ENCODE measurements at places on chromosomes 11 and 22.

DNA sequence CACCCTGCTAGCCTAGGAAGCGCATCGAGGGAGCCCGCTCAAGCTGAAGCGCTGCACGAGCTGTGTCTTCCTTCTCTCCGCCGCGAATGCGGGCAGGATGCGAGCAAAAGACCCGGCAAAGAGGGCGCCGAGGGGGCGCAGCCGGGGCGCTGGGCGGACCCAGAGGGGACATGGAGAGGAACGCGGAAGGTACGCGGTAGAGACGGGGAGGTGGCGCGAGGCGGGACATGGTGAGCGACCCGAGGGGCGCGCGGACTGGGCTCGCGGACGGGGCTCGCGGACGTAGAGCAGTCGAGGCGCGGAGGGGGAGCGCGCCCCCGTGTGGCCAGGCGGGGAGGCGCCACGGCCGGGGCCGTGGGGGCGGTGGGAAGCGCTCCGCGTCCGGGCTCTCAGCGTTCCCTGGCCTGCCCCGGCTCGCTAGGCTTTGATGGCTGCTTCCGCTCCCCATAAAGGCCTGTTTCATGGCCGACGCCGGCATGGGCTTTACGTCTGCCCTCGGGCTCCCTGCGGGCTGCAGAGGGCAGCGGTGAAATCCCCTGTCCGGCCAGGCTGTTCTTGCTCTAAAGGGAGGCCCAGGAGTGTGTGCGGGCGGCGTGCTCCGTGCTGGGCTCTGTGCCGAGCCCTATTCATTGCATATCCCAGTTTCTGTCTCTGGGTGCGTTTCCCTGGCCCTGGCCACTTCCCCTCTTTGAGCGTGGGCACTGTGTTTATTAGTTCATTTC, 31.2 kb upstream of the TRIM29 start:
- DNase-seq: peak; percentile 14

GRCh38 chr22:26512149-26512793, at the start of gene TFIP11:
TSS of gene TFIP11 (minus strand) at chr22:26512473. CDS start at chr22:26510272, 2,201 bp downstream.
- DNase-seq: peak; percentile 89

- no peak for DNase-seq
These were observed 28.0 kb downstream of the CHID1 start for GRCh38 chr11:882596-882995.

GRCh38 chr11:109957601-109958000, 135.6 kb upstream of the ZC3H12C start:
- DNase-seq: no peak

DNA sequence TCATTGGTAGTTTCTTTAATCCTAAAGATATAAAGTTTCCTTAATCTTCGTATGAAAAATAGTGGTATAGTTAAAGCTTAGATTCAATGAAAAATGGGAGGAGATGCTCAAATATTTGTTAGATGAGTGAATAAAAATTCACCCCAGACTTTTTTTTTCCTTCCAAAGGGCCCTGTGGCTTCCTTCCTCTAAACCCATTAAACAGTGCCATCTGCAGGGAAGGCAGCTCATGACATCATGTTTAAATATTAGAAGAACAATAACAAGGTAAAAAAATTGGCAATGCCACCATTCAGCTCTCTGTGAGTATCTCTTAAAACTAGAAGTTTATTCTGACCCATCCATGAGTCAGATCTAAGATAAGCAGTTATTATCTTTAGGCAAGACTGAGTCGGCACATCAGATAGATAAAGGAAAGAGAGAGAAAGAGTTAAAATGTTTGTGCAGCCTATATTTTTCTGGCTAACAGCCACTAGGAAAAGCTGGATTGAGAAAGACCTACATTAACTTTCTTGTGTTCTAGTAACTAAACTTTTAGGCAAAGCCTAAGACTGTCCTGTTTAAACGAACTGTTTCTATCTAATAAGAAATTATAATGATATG, 19.1 kb upstream of the OOSP1 start:
- DNase-seq: peak; percentile 3

- DNase-seq: no peak
These were observed 174.5 kb upstream of the NTM start for GRCh38 chr11:131195661-131196517.

DNA sequence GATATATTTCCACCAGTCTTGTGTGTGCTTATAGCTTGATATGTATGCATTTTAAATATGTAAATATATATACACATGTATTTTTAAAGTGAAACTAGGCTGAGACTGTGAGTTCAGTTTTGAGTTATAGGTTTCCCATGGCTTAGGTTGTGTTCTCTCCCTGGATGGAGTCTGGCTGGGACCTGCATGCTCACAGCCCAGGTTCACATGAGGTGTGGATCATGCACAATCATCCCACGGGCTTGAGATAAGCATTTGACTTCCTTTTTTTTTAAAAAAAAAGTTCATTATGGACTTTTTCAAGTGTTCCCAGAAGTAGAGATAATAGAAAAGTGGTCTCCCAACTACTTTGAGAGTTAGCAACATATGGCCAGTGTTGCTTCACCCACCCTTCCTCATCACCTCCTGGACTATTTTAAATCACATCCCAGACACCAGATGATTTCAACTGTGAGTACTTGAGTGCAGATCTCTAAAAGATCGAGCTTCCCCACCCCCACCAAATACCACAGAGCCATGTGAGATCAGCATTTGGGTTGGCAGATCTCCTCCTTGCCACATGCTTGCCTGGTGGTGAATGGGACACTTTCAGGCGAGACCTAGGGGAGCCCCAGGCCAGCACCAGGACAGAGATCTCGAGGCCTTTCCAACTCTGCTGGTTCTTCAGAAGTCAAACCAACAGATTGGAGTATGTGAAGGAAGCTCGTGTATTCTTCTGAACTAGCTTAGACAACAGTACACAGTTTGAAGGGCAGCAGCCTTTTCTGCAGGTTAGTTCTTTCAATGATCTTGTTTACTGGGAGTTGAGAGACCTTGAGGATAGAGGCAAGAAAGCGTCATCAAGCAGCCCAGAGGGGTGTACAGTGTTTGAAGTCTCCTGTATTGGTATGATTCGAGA, 15.9 kb downstream of the MED15 start:
- no peak for DNase-seq

DNA sequence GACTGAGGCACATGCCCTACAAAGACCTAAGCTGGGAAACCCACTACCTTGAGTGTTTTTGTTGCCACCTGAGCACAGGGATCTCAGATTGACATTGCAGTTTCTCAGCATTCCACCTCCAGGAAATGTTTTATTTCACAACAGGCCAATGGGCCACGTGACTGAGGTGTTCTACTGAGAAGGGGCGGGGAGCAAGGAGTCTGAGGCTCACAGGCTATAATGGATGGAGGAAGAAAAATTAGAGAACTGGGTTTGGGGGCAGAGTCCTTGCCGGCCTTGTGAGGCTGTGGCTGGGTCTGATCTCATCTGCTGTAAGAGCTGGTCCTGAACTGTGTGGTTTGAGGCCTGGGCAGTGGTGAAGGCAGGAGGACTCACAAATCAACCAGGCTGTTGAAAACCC, 40.7 kb downstream of the ZNF202 start:
- no peak for DNase-seq

GRCh38 chr11:112725636-112726035, 235.6 kb upstream of the NCAM1 start:
- DNase-seq: no peak

DNA sequence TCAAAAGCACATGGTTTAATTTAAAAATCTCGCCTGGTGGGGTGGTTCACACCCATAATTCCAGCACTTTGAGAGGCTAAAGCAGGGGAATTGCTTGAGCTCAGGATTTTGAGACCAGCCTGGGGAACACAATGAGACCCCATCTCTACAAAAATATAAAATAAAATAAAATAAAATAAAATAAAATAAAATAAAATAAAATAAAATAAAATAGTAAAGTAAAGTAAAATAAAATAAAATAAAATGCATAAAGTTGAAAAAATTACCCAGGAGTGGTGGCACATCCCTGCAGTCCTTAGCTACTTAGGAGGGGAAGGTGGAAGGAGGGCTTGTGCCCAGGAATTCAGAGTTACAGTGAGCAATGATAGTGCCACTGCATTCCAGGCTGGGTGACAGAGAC, 88.7 kb upstream of the MS4A8 start:
- no peak for DNase-seq

DNA sequence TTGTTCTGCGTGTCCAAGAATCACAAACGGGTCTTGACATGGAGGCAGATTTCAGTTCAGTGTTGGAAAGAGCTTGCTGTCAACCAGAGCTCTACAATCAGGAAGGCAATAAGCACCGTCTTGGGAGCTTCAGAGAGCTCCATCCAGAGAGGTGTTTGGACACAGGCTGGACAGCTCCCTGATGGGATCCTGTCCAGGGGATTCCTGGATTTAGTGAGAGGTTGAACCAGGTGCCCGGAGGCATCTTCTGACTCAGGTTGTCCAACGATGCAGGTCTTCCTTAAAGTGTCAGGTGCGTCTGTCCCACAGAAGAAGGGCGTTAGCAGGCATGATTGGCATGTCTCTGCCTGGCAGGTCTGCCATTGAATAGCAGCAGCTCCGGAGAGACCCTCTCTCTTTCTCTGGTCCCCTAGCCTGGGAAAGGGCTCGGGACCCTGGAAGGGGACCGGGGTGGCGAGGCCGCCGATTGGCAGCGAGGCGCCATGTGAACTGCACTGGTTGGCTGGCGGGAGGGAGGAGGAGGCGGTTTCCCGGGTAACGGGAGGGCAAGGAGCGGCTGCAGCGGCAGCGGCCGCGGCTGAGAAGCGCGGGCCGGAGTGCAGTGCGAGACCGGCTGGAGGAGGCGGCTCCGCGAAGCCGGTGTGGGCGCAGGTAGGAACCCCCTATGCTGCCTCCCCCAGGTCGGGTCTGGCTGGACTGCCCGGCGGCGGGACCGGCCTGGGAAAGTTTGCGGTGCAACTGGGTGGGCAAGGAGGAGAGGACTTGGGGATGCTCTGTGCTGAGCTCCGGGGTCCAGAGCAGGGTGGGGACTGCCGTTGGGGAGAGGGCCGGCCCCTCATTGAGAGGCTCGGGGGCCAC, 104.1 kb upstream of the E2F8 start:
- no peak for DNase-seq

GRCh38 chr11:95989076-95989605, 65.2 kb upstream of the MTMR2 start:
- no peak for DNase-seq

- DNase-seq: no peak
These were observed 103.7 kb downstream of the CD44 start for GRCh38 chr11:35242412-35243242.

DNA sequence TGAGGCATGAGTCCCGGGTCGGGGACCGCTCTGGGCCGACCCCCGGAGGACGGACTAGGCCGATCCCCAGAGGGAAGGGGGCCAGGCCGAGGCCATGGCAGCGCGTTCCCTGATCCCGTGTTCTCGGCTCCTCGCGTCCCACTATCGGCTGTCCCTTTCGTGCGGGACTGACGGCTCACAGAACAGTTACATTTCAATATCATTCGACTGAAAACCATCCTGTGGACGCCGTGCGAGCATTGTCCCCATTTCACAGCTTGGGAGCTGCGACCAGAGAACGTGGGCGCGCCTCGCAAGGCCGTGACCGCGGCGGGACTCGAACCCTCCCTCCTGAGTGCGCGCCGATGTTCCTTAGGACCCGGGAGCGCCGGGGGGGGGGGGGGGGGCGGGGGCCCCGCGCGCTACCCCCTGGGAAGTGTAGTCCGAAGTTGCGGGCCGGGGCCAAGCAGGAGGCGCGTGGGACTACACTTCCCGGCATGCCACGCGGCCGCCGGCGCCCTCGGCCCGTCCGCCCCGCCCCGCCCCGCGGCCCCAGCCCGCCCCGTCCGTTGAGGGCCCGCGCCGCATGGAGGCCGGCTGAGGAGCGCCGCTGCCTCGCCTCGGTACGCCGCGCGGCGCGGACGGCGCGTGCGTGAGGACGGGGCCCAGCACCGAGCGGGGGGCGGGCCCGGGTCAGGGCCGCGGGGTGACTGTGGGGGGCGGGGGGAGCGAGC, at the start of gene TRABD:
TSS of gene TRABD (plus strand) at position 539 of the 713 bp plus-strand sequence. CDS start 7,148 bp downstream, outside the sequence.
- DNase-seq: peak; percentile 85

DNA sequence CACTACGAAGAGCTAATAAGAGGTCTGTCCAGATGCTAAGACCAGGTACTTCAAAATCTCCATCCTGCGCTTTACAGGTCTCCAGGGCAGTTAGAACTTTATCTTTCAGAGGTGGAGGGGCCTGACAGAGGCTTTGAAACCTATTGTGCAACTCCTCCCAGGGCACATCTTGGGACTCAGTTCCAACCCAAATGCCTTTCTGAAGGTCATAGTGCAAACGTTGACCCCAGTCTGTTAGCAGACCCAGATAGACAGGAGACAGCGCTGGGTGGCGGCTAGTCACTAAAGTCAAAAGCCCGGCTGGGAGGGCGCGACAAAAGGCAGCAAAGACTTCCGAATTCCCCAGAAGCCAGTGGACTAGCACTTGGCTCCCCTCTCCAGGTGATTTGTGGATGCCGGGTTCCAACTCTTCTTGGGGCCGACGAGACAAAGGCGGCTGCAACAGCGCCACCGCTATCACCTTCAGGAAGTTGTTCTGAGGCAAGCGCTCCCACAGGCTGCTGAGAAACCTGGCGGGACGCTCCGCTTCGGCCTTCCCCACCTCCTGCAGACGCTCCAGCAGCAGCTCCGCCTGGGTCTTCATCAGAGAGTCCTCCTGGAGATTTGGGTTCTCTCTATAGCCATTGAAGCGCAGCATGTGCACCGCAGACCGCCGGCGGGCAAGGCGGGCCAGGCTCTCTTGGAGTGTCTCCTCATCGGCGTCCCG, 728 bp downstream of the FANCF start:
- peak; percentile 36 for DNase-seq

GRCh38 chr11:115745066-115745465, 240.9 kb upstream of the CADM1 start:
- DNase-seq: no peak

DNA sequence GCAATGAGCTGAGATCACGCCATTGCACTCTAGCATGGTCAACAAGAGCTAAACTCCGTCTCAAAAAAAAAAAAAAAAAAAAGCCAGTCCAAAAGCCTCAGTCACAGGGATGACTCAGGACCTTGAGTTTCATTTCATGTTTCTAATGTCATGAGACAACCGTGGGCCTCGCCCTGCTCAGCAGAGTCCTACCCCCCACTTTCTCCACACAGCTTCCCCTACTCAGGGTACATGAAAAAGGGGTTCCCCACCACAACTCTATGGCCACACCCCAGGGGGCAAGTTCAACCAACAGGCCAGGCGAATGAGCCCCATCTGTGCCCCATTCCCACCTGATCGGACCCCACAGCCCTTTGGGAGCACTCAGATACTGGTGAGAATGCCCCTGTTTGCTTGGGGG, 24.3 kb upstream of the ADA2 start:
- DNase-seq: no peak

DNA sequence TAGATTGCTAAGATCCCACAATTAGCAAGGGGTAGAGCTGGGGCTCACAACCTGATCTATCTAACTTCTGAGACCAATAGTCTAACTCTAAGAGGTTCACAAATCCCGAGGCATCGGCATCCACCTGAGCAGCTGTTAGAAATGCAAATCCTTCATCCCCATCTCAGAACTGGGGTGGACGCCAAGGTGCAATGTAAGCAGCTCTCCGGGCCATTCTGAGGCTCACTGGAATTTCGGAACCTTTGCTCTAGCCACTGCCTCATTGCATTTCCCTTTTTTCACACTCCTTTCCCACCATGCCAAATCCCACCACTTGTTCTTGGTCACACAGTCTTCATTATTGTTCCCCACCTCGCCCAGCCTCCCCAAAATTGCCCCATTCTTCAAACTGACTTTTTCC, 29.8 kb downstream of the MAML2 start:
- no peak for DNase-seq

Measured in stimulated activated CD4-positive, alpha-beta T cell treated with anti-CD3 and anti-CD28 coated beads, Interleukin-15, amount 100 ng/mL, for 48 hours (primary cell).